NCI-H187 (cell line): ENCODE measurements at places on chromosomes 7 and 10.

GRCh38 chr7:93185303-93186027 lies 37.3 kb upstream of the SAMD9L start:
- no peak for DNase-seq

GRCh38 chr7:14888962-14889361 lies 13.6 kb downstream of the DGKB start:
- no peak for DNase-seq

GRCh38 chr10:91271886-91272285 lies 51.4 kb downstream of the PCGF5 start:
- DNase-seq = no peak

GRCh38 chr10:43216931-43217562 lies 49.8 kb downstream of the RASGEF1A start:
- DNase-seq = no peak

DNA sequence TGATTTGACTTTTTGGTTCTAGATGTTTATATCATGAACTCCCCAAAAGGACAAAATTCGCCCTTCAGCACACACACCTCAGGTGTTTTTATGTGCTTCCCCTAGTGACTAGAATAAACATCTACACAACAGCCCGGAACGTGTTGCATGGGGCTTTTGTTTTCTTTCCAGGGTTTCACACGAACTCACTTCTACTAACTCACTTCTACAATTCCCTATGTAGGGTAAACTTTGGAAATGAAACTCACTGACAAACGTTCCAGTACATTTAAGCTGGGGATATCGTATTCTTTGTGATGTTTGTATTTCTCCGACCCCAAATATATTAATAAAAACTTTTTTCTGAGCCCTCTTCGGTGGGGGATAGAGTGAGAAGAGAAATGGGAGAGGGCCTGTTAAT lies 1.4 kb downstream of the TRA2A start:
- DNase-seq = no peak
